Fibroblast of mammary gland (primary cell): ENCODE measurements at places on chromosomes 5 and 9.

DNA sequence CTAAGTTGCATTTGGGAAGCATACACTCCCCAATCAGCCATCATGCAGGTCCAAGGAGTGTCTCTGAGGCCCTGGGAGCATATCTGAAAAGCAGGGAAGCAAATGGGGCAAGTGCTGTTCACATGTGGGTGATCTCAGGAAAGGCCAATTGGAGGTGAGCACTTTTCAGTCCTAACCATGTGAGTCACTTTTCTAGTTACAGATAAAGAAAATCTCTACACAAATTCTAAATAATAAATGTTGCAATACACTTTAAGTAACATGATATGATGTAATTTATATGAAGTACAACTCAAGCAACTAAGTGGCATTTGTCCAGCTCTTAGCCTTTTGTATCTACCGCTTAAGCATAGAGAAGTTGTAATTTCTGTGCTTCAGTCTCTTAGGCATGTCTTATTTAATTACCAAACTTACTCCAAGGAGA, 18.4 kb downstream of the ADAMTS16 start:
- DNase-seq = peak; percentile 41

DNA sequence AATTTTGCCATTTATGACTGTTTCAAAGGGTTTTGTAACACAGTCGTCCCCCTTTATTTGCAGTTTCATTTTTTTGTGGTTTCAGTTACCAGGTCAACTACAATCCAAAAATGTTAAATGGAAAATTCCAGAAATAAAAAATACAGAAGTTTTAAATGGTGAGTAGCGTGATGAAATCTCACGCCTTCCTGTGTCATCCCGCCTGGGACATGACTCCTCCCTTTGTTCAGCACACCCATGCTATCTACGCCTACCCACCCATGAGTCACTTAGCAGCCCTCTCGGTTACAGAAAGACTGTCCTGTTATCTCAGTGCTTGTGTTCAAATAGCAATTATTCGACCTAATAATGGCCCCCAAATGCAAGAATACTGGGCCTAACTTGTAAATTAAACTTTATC, 765.3 kb upstream of the ADAMTS16 start:
- peak; percentile 75 for DNase-seq

- DNase-seq = peak; percentile 53
These were observed 4.7 kb downstream of the GNAQ start for GRCh38 chr9:78026947-78027346.

DNA sequence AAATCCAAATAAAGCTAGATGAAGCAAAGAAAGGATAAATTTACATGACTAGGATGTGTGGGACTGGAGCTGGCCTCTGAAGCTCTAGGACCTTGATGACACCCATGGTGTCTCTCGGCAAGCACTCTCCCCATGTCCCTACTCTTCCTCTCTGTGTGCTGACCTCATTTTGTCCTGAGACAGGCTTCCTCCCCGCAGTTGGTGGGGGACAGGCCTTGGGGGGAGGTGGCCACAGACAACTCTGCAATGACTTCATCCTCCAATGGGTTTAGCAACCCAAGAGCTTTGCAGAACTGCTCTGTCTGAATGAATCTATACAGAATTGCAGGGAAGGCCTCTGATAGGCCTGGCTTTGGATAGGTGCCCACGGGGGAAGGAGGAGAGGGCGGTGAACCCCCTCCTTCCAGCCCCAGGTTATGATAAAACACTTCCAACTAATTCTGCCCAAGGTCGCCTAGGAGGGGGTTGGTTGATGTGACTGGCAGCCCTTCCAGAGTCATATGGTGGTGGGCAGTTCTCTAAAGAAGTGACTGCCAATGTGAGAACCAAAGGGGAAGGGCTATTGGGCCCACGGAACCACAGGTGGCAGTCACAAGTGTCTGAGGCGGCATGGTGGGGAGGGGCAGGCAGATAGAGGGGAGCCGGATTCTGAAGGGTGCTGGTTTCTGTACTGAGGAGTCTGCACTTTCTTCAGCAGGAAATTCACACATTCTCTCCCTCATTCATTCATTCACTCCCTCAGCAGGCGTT, 6.0 kb downstream of the SLC6A7 start:
- no peak for DNase-seq

DNA sequence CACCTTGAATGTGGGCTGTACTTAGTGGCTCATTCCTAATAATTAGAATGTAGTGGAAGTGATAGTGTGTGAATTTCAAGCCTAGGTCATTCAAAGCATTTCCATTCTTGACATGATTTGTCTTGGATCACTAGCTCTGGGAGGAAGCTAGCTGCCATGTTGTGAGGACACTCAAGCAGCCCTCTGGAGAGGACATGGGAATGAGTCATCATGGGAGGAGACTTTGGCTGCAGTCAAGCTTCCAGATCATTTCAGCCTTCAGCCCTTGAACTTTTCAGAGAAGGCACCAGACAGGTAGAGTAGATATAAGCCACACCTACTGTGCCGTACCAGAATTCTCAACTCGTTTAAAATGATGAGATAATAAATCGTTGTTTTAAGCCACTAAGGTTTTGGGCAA, 506.9 kb downstream of the ZNF608 start:
- peak; percentile 28 for DNase-seq

GRCh38 chr5:115418788-115419187, 122.3 kb upstream of the CCDC112 start:
- DNase-seq = no peak

DNA sequence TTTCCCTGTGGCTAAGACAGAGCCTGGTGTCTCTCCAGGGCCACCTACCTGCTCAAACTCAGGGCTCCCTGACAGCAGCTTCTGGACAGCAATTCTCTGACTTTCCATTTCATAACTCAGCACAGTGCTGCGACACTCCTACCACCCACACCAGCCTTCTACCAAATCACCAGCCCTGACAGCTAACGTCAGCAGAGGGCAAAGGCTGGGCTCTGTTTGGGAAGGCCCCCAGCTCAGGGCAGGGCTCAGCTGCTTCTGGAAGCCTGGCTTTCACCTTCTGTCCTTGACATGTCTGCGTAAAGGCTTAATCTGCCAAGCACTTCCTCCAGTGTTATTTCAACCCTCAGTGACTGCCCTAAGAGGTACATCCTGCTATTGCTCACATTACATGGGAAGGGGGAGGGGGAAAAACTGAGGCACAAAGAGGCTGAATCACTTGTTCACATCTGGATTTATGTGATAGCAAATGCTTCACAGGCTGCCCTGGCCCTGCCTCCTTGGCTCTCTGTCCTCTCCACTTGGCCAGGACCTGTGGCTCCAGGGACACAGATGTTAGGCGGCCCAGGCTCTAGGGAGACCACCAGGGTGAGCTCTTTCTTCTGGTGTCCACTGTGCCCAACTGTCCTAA, 102.5 kb upstream of the PANK3 start:
- peak; percentile 80 for DNase-seq
